Esophagus muscularis mucosa (tissue), 4 donors: ENCODE measurements at places on chromosomes 7 and 10. TPM values are rescaled to one million over a fixed set of nuclear protein-coding genes. Genes with fewer than 3 reads are reported as not detected.

DNA sequence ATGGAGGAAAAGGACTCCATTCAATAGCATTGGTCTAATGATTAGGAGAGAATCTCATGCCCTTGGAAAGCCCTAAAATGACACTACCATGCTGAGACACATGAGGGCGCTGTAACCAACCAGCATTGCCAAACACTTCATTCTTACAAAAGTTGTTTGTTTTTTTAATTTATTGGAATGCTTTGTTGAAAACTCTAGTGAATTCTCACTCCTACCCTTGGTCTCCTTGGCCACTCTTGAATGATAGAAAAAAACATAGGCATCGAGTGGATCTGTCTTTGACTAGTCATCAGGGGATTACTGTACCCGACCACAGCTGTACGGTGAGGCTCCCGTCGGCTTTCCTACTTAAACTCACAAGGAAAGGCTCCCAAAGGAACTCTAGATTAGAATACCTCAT lies 29.3 kb upstream of the ADD3 start:
- H3K4me1 ChIP-seq = peaks cover 11% of the 10 kb centered on the region
- H3K36me3 ChIP-seq = no peaks in the 10 kb centered on the region
- H3K27me3 ChIP-seq = no peaks in the 10 kb centered on the region
- H3K27ac ChIP-seq = no peak overlapping the region

PHKG1 gene
- total RNA-seq = 1.4 TPM

DNA sequence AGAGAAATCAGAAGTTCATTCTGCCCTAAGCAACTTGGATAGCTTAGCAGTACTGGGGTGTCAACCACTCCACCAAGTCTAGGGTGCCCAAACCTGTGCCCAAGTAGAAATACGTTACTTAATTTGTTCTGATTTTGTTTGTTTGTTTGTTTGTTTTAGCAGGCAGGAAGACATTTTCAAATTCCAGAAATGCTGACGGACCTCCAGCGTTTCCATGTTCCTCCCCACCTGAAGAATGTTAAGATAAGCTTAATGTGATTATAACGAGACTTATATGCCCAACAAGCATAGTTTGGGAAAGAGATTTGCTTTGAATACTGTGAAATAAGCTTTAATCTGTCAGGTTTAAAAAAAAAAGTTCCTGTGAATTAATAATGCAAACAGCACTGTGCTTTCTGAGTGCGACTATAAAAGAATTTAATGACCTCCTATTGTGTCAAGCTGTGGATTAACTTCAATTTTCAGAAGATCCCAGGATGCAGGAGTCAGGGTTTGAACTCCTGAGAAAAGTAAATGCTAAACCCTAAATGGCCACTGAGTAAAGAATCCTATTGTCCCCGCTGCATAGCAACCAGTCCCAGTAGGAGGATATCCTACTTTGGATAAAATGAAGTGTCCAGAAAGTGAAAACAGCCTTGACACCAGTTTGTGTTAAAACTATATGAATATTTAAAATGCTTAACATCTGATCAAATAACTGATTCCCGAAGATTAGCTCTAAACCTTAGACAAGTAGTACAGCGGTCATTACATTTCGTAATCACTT lies 56.5 kb downstream of the LYZL1 start:
- H3K27ac ChIP-seq = no peak overlapping the region
- no peak for DNase-seq
- no peaks in the 10 kb centered on the region for H3K27me3 ChIP-seq
- H3K4me3 ChIP-seq = no peak overlapping the region
- H3K4me1 ChIP-seq = no peaks in the 10 kb centered on the region
- H3K36me3 ChIP-seq = no peaks in the 10 kb centered on the region

DNA sequence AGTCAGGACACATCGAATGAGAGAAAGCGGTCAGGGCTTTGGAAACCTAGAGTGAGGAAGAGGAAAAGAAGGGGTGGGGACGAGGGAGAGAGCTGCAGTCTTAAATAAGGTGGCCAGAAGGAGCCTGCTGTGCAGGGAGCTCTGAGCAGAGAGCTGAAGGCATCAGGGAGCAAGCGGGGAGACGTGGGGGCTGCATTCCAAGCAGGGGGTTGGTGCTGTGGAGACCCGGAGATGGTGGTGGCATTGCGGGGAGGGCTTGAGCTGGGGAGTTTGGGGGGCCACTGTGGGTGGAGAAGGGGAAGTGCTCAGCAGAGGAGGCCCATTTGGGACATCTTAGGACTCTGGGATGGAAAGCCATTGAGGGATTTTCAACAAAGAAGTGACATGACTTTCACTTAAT lies 38.7 kb upstream of the ZNF32 start:
- no peak overlapping the region for H3K4me3 ChIP-seq
- no peaks in the 10 kb centered on the region for H3K36me3 ChIP-seq
- H3K27me3 ChIP-seq = no peaks in the 10 kb centered on the region
- H3K27ac ChIP-seq = no peak overlapping the region

ALOX5 gene
- total RNA-seq = 48.5 TPM
